ENCODE measurements at places on chromosomes 5 and 9. TPM values are rescaled to one million over a fixed set of nuclear protein-coding genes. Genes with fewer than 3 reads are reported as not detected.

INSL4 gene
- total RNA-seq, result not detected

SLC6A19 gene
- not detected for total RNA-seq

CATSPER3 gene
- total RNA-seq, result 0.95 TPM

WDR31 gene
- 1.5 TPM for total RNA-seq

SLC6A18 gene
- not detected for total RNA-seq

MARCOL gene
- not detected for total RNA-seq

PURA gene
- 12.7 TPM for total RNA-seq

RASGEF1C gene
- not detected for total RNA-seq

IFNA2 gene
- total RNA-seq, result not detected

ARL10 gene
- 6.4 TPM for total RNA-seq

QRFP gene
- total RNA-seq, result not detected

RASGRF2 gene
- total RNA-seq, result 7.9 TPM

NRARP gene
- 1.7 TPM for total RNA-seq

DEPDC1B gene
- total RNA-seq, result 36.5 TPM

CORO2A gene
- 3.2 TPM for total RNA-seq

FBXO10 gene
- 2.5 TPM for total RNA-seq

KCTD16 gene
- total RNA-seq, result not detected

PCDHGB4 gene
- 0.23 TPM for total RNA-seq

MSH3 gene
- 22.4 TPM for total RNA-seq

GTF3C4 gene
- total RNA-seq, result 15.6 TPM

GAPT gene
- not detected for total RNA-seq

NSG2 gene
- total RNA-seq, result not detected

DMRT2 gene
- total RNA-seq, result 0.52 TPM

SMIM33 gene
- 0.59 TPM for total RNA-seq

LCN1 gene
- total RNA-seq, result not detected

CDC42SE2 gene
- 152 TPM for total RNA-seq

STC2 gene
- total RNA-seq, result 10.5 TPM

MLANA gene
- not detected for total RNA-seq

HBEGF gene
- 7.6 TPM for total RNA-seq

PRDM9 gene
- total RNA-seq, result not detected

RC3H2 gene
- 48.9 TPM for total RNA-seq

ARHGEF37 gene
- total RNA-seq, result 0.80 TPM

KIF4B gene
- total RNA-seq, result not detected

SHOC1 gene
- not detected for total RNA-seq

PCDHGA5 gene
- total RNA-seq, result 0.55 TPM

STPG3 gene
- not detected for total RNA-seq

LCN6 gene
- not detected for total RNA-seq

CCNI2 gene
- total RNA-seq, result 11.2 TPM

C5 gene
- total RNA-seq, result 2.5 TPM

PCDHGB6 gene
- 0.25 TPM for total RNA-seq

DOCK8 gene
- total RNA-seq, result 280 TPM

SPAAR gene
- total RNA-seq, result not detected

EMB gene
- 138 TPM for total RNA-seq

SYK gene
- total RNA-seq, result 0.45 TPM

FREM1 gene
- total RNA-seq, result not detected

FUT7 gene
- total RNA-seq, result 0.41 TPM

ANKRD33B gene
- 5.7 TPM for total RNA-seq

IGIP gene
- total RNA-seq, result 3.4 TPM

SLC22A4 gene
- total RNA-seq, result 0.30 TPM

KIF3A gene
- 18.6 TPM for total RNA-seq

FRRS1L gene
- total RNA-seq, result not detected
